ENCODE measurements at places on chromosomes 12 and 14.
A peak's percentile ranks its signal among the peaks of the same experiment; 100 is the strongest.

DNA sequence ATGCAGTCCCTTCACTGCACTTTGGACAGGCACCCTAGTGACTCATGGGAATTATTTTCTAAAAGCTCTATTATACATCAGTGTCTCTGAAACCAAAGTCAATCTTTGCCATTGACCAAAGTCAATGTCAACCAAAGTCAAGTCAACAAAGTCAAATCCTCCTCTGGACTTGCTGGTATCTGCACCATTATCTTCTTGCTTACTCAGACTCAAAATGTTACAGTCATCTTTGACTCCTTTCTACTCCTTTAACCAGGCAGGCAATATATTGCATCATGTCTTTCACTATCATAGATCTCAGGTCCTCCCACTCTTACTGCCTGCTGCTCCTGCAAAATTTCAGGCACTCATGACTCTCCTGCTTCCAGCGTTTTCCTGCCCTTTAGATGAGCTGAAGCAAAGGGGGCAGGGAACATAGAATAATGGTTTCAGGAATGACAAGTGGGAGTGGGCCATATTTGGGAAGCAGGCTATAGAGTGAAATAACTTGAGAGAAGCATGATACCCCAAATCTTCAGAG is 39.2 kb downstream of the IGF1 start:
- no peak for DNase-seq

- no peak for DNase-seq
Observed at GRCh38 chr12:89993632-89994031, 285.0 kb upstream of the ATP2B1 start.

DNA sequence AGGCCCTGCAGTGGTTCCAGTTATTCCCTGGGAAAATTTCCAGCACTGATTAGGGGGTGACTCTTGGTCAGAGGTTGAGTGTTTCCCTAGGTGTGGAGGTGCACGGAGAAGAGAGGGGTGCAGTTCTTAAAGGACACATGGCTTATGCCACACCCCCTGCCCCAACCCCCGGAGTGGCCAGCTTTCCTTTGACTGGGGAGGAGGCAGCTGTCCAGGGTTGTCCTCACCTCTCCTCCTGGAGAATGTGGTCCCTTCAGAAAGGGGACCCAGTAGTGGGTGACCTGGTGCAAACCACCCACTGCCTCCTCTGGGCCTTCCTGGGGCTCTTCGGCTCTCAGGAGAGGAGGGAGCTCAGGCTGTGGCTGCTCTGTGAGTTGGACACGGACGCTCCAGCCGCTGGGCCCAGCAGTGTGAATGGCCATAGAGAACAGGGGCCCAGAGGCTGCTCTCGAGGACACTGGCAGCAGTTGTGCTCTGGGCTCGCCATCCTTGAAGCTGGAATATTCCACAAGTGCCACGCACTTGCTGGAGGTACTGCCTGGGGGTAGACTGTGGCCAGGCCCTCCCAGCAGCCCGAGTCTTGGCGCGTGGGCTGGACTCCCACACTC is 13.6 kb downstream of the PACS2 start:
- DNase-seq = no peak

DNA sequence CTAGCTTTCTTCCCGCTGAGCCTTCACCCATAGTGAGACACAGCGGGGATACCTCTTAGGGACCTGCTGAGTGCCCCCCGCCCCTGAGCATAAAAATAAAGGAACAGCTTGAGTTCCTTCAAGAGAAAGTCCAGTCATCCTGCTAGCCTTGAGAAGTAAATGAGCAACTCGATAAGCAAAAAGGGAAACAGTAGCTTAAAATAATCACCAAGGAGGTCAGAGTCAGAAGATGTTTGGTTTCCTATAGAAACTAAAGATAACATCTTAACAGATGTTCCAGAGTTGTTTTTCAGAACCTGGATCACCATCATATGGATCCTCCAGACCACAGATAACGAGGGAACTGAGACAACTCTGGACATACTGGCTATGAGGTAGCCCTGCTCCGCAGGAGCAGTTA is 94.0 kb downstream of the BCAT1 start:
- no peak for DNase-seq

- no peak for DNase-seq
Observed at GRCh38 chr12:103884316-103884715, 43.3 kb upstream of the NT5DC3 start.

GRCh38 chr12:105257321-105257728 is 21.4 kb upstream of the APPL2 start:
- DNase-seq = peak; percentile 90

- no peak for DNase-seq
Observed at GRCh38 chr14:75720116-75720515, 59.1 kb downstream of the TTLL5 start.

GRCh38 chr12:116551952-116552772 is 7.0 kb upstream of the MAP1LC3B2 start:
- no peak for DNase-seq

DNA sequence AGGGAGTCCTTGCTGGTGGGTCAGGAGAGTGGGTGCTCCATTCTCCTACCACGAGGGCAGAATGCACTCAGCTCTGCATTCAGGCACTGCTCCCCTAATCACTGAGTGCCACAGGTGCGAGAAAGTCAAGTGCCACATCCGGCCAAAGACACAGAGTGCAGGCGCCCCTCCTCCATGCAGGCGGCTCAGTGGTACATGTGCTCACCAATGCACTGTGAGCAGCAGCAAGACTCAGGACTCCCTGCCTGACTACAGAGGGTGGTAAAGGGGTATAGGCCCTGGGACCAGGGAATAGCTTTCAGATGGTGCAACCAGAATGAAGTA is 32.9 kb downstream of the ZFYVE21 start:
- DNase-seq = no peak

DNA sequence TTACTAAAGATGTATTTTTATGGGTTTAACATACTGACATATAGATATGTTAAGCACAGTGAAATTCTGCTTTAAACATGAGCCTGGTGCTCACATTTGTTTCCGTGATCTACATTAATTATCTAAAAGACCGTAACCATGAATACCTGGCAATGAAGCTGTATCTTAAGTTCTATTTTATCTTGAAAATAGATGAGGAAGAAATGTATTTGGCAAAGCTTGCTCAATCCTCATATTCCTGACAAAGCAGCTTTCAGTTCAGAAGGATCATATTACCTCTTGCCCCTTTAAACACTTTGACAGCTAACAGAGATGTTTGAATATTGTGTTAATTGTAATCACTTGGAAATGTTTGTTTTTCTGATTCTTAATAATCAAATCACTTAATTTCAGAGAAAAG is 9.8 kb downstream of the EPYC start:
- DNase-seq = no peak

- no peak for DNase-seq
Observed at GRCh38 chr14:75046275-75046674, 5.0 kb downstream of the MLH3 start.

GRCh38 chr14:93712838-93713724 is 75.2 kb downstream of the PRIMA1 start:
- DNase-seq = no peak

GRCh38 chr12:119480551-119480950 is 113.0 kb upstream of the TMEM233 start:
- no peak for DNase-seq

- DNase-seq = peak; percentile 14
Observed at GRCh38 chr14:34275078-34275477, 187.0 kb downstream of the SPTSSA start.
